CD4-positive, alpha-beta memory T cell (primary cell): ENCODE measurements at places on chromosomes 4 and X.

DNA sequence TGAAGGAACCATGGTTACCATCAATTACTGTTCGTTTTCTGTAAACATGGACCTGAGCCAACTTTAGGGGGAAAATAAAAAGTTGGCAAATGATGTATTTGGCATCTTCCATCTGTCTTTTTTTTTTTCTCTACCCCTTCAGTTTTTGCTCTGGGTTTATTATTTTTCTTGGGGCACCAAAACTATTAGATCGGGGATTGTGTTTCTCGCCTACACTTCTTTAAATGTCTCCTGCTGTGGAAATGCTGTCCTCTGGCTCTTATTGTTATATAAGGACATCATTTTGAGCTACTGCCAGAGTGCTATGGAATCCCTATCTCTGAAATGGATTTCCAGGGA, 234.0 kb upstream of the SLIT2 start:
- DNase-seq: no peak

- no peak for DNase-seq
Observed at GRCh38 chr4:148998719-148999118, 556.5 kb upstream of the NR3C2 start.

GRCh38 chr4:30763321-30763727, 43.2 kb downstream of the PCDH7 start:
- no peak for DNase-seq

DNA sequence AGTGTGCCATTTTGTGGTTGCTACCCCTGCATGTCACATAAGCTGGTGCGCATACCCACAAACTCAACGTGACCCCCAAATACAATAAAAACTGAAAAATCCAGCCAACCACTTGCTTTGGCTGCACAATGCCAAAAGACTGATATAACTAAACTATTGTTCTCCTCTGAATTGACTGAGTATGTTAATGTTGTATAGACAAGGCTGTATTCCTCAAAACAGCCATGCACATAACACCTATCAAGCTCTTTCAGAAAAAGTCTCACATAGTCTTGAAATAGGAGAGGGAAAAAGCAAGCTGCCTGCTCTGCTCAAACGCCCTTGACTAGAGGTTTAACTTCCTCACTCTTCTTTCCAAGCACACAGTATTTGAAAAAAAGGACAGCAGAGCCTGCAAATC, 126.4 kb upstream of the NOCT start:
- no peak for DNase-seq

DNA sequence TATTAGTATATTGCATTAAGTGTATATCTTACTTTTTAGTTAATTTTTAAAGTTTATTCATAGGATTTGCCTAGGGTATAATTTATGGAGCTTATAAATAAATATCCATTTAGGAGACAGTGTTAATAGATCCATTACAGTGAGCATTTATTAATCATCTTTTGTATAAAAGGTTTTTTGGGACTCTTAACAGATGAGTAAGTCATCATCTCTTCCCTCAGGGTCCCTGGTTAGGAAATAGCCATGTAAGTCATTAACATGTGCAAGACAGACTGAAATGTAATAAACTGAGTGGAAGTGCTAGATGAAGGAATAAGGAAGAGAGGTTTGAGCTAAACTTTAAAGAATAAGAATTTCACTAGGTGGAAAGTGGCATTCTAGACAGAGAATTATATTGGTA, 69.2 kb downstream of the PAQR3 start:
- no peak for DNase-seq

- no peak for DNase-seq
Observed at GRCh38 chr4:97691111-97691605, 452.1 kb downstream of the STPG2 start.

- DNase-seq: peak; percentile 34
Observed at GRCh38 chrX:41781500-41781899, 57.5 kb downstream of the GPR82 start.

GRCh38 chr4:1243451-1244080, 5.4 kb downstream of the CTBP1 start:
- no peak for DNase-seq

DNA sequence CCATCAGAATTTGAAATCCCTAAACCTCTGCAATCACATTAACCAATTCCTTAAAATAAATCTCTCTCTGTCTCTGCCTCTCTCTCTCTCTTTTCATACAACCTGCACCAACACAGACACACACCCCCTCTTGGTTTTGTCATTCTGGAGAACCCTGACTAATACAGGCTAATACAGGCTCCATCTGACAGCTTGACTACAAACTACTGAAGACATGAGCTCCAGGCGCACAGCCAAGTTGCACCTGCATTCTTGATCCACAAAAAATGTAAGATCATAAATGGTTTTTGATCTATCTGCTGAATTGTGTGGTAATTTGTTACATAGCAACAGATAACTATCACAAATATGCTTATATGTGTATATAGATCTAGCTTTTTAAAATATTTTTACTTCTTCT, 2414.2 kb downstream of the PCDH7 start:
- DNase-seq: no peak

DNA sequence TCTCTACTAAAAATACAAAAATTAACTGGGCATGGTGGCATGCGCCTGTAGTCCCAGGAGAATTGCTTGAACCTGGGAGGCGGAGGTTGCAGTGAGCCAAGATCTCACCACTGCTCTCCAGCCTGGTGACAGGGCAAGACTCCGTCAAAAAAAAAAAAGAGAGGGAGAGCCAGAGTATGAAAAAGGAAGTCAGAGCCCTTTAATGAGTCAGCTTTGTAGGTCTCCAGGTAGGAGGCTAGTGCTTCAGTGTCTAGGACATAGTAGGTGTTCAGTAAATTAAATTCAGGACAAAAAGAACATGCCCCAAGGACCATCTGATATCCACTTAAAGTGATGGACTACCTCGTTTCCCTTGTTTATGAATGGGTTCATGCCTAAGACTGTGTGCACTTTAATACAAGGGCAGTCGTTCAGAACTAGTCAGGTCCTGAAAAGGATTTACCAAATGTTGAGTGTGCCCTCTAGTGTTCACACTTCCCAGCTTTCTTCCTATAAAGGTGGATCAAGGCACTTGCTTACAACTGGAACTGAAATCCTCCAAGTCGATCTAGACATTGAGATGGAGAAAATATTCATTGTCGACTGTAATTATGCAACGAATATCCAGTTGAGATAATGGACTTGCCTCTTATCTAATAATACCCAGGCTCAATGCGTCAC, 29.0 kb downstream of the F9 start:
- DNase-seq: no peak

DNA sequence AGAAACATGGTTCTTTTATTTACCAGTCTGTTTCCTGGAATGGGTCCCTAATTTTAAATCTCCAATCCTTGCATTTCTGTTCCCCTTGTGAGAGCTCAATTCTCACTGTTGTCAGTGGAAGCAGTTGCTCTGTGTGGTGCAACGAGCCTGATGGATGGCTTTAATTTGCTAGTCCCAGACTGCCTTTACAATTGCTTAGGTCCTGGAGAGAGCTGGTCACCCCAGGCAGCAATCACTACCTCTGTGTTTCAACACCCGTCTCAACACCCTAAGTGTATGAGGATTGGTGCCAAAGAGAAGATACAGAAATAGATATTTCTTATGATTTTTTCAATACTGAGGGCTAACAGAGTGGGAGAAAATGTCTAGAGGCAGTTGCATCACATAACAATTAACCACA, 873.8 kb downstream of the GLUD2 start:
- DNase-seq: no peak

GRCh38 chr4:26779674-26780073, 81.0 kb upstream of the STIM2 start:
- DNase-seq: no peak

DNA sequence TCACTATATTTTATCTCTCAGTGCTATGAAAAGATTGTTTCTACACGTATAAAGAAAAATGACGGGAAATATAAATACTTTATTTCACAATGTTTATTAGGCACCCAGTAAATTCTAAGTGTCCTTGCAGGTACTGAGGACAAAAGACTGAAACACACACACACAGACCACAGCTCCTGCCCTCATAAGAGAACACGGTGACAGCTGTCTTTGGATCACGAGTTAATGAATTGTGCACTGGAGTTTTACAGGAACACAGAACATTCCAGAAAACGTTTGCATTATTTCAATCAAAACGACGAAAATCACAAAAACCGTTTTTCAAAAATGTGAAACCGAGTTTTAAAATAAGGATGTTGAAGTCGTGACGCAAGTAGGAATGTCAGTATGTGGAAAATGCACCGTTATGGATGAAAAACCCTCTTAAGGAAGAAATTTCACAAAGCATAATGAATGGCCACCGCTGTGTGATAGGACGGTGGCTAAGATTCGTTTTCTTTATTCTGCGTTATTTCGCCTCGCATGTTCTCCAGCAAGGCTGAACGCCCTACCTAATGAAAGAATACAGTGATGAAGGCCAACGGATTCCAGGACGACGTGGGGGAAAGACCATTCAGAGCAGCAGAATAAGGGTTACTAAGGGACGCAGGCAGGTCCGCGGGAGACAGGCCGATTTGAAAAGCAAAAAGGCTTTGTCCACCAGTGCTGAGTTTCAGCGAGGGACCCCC, 24.2 kb downstream of the FAM156A start:
- DNase-seq: no peak

GRCh38 chr4:182593864-182594263, 323.3 kb downstream of the DCTD start:
- no peak for DNase-seq

GRCh38 chr4:2438822-2439718, 20.3 kb downstream of the CFAP99 start:
- DNase-seq: no peak

- DNase-seq: no peak
Observed at GRCh38 chr4:128384091-128384520, 96.5 kb upstream of the PGRMC2 start.

DNA sequence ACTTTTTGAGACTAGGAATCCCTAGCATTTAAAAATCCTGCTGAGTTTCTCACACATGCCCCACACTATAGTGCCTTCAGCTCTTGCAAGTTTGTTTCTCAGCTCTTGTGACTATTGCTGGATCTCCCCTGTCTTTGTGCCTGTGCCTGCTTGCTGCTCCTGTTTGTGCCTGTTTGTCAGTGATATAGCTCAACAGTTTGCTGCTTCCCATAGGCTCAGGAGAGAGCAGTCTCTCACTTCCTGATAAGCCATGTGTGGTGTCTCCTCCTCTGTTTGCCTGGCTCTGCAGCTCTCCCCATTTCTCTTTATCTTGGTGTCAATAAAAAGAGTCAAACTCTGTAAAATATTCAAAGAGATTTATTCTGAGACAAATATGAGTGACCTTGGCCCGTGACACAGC, 259.8 kb upstream of the CLNK start:
- no peak for DNase-seq

GRCh38 chrX:70013466-70014381, 36.0 kb downstream of the AWAT2 start:
- DNase-seq: no peak

DNA sequence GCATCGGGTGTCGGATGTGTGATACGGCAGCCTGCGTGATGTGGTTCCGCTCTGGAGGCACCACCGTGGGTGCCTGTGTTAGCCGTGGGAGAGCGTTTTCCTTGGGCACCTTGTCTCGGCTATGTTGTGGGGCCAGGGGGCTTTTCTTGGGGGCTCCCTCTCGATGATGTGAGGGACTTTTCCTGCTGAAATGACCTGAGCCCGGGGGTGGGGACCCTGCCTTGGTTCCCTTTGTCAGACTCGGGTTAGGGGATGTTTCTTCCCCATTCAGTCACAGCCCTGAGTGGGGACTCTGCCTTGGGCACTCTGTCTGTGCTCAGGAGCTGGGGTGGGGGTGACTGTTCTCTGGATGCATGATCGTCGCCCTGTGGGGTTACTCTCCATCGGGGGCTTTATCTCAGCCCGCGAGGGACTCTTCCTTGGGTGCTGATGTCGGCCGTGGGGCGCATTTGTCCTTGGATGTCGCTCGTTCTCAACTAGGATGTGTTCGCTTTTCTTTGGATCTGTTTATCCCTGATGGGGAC, 26.7 kb downstream of the CT45A3 start:
- no peak for DNase-seq

GRCh38 chr4:156971676-156972378, at the start of gene PDGFC:
TSS of gene PDGFC (minus strand) at chr4:156971799. CDS start at chr4:156970903, 896 bp downstream.
- DNase-seq: no peak

DNA sequence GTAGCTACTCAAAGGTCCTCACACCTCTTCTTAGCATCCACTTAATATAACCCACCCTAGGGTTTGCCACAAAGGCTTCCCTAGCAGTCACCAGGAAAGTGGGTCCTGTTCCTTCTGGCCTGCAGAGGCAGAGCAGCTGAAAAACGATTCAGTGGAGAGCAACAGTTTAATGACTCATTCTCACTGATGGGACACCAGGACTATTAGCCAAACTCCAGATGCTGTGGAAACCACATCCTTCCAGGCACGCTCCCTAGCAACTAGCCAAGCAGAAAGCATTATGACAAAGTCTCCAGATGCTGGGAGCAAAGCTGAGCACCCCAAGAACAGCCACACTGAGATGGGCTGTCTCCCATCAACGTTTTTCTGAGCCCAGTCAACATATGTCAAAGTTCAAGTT, 30.3 kb upstream of the UTP14A start:
- no peak for DNase-seq

DNA sequence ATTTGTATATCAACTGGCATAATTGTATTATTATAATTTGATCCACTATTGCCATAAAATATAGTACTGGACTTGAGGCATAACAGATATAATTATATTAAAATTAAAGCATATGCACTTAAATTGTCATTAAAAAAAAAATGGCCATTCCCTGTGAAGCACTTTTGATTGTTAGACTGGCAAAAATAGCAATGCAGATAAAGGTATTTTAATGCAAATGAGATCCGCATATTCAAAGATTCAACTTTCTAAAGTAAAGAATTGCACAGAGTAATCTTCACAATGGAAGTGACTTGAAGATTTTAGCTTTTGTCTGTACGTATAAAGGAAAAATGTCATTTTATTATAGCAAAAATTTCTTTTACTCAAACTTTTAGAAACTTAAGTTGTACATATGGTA, 871.8 kb upstream of the PABPC4L start:
- DNase-seq: no peak

- no peak for DNase-seq
Observed at GRCh38 chr4:34138385-34138784, 2105.9 kb downstream of the ARAP2 start.

- DNase-seq: peak; percentile 17
Observed at GRCh38 chr4:100379583-100380105, 138.2 kb downstream of the EMCN start.

- peak; percentile 18 for DNase-seq
Observed at GRCh38 chrX:39445336-39445735, 644.1 kb downstream of the MID1IP1 start.

DNA sequence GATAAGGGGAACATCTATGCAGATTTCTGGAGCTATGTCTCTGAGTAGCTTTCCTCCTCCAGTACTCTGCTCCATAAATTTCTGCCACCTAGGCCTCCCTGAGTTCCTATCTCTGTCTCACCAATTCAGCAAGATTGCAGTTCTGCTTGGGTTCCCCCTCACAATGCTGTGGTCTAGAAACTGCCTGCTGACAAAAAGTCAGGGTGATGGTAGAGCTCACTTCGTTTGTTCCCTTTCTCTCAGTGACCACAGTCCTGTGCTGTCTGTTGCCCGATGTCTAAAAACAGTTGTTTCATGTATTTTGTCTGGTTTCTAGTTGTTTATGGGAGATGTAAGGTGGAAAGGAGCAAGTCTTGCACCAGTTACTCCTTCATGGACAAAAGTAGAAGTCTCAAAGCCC, 41.1 kb downstream of the AMMECR1 start:
- no peak for DNase-seq

- DNase-seq: no peak
Observed at GRCh38 chr4:174005422-174005821, 278.0 kb downstream of the FBXO8 start.
